CD4-positive, alpha-beta T cell treated with Interleukin-10 for 1 hour (primary cell): ENCODE measurements at places on chromosomes 11 and 22.

- peak; percentile 52 for DNase-seq
These were observed 131.2 kb upstream of the MTMR2 start for GRCh38 chr11:96054870-96055705.

DNA sequence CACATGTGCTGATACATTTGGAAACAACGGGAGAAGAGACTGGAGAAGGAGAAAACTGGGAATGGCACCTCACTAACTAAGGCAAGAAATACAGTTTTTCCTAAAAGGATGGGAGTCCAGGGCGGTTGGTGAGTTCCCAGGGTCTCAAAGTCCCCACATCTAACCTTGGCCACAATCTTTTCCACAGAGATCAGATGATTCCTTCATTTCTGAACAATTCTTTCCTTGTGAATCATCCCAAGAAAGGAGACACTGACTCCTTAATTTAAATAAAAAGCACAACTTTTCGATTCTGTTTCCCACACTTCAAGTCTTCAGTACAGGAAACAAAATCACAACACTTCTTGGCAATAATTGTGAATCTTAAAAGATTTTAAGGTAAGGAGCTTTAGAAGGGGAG lies 384.7 kb downstream of the DCDC1 start:
- DNase-seq, result no peak

- DNase-seq, result no peak
These were observed 5.4 kb downstream of the TANGO2 start for GRCh38 chr22:20026204-20026908.

GRCh38 chr11:135033540-135033939 lies 621.5 kb upstream of the B3GAT1 start:
- no peak for DNase-seq

DNA sequence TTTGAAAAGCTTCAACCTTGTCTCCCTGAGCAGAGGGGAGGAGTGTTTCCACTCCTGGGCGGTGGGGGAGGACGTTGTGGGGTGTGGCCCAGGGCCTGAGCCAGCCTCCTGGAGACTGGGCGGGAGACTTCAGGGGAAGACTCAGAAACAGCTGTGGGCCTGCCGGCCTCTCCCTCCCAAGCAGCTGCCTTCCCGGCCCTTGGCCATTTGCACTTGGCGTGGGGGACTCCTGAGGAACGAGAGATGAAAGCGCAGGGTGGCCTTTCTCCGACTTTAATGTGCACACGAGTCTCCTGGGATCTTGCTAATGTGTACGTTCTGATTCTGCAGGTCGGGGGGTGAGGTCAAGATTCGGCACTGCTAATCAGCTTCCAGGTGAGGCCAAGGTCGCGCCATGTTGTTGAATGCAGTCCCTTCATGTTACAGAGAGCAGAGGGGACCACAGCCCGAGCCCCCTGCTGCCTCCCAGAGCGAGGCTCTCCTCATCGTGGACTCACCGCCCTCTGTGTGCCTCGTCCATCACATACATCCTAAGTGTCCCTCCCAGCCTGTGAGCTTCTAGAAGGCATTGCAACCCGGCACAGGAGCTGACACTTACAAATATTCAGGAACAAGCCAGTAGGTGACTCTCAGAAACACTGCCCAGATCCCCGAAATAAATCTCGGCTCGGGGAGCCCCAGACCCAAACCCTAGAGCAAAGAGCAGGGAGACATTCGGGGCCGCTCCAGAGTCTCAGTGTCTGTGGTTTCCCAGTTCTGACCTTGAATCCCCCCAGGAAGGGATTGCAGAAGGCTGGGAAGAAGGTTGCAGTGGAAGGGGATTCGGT lies 7.7 kb downstream of the LIF start:
- DNase-seq, result no peak

GRCh38 chr11:102390667-102391465 lies 43.9 kb downstream of the BIRC2 start:
- DNase-seq, result peak; percentile 72

DNA sequence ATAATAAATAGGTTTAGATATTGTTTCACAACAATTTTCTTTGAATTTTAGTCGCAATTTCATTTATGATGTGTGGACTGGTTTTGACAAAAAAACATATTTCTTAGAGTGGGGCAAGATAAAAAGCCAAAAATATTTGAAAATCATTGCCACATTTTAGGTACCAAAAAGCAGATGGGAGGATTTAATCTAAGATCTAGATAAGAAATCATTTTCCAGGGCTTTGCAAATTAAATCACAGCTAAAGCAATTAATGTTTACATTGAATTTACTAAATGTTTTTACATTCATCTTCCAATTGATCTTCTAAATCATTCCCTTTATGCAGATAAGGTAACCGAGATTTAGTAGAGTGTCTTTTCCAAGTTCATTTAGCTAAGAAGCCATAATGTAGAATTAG lies 1386.0 kb upstream of the TENM4 start:
- no peak for DNase-seq

GRCh38 chr22:39287076-39287725 lies 32.2 kb downstream of the RPL3 start:
- no peak for DNase-seq

DNA sequence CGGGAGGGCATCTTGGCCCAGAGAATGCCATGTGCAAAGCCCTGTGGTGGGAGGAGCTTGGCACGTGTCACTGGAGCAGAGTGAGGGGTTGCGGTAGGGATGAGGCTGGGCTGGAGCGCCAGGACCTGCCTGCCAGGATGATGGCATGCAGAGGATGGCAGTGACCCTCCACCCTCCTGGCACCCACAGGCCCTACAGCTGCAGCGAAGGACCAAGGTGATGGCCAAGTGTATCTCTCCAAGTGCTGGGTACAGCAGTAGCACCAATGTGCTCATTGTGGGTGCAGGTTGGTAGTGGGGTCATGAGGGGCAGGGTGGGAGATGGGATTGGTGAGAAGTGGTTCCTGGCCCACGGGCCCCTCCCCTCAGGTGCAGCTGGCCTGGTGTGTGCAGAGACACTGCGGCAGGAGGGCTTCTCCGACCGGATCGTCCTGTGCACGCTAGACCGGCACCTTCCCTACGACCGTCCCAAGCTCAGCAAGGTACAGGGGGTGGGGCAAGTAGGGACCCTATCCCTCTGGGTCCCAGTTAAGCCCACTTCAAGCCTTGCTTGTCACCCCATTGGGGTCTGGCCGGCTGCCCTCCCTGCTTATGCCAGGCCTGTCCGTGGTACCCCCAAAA lies 7.4 kb downstream of the AIFM3 start:
- DNase-seq, result no peak

- no peak for DNase-seq
These were observed 31.8 kb upstream of the APOBEC3A start for GRCh38 chr22:38925571-38926041.

DNA sequence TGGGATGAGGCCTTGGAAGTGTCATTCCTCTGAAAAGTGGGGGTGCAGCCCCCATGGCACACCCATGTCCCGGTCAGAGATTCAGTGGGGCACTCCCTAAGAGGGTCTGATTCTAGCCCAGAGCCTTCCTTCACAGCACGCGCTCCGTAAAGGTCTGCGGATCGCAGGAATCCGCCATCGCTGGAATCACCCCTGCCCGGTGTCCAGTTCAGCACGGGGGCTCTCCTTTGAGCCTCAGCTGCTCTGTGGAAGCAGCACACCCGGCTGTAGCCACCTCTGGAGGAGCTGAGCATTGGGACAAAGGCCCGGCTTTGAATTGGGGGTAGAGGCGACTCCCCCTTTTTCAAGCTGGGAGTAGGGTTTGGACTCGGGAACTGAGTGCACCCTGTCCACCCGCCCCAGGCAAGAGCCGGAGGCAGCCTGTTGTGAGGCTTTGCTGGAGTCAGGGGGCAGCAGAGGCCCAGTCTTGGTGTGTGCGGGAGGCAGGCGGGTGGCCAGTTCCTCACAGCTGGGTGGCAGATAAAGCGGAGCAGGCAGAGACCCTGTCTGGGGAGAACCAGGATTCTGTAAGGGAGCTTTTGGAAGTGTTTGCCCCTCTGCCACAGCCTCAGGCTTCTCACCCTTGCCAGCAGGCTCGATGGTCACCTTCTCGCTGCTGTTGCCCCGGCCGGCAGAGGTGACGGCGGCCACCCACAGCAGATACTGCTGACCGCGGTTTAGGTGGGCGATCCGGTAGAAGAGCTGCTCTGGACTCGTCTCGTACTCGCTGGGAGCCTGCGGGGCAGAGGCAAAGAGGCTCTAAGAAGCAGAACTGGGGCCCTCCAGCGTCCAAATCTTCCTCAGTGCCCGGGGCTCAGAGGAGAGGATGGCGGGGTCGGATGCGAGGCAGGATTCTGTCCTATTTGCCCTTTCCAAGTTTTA lies 115.9 kb downstream of the CEP164 start:
- DNase-seq, result no peak

DNA sequence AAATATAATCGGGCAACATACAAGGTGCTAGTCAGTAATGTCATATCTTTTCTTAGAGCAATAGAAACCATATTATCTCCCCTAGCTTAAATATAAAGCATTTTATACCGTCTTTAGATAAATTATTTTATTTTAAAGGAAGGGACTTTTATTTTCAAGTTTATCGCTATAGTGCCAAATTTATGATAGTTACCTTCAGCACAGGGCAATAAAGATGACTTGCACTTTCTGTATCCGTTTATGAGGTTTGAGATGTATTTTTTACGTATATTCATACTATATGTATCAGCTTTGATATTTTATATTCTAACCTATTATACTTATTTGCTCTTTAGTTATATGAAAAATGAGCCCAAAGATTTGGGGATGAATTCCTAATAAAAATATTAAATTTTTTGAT lies 61.6 kb upstream of the CARD18 start:
- no peak for DNase-seq

GRCh38 chr22:20249797-20250354 lies 18.2 kb downstream of the RTN4R start:
- no peak for DNase-seq
